NCI-H524 (cell line): ENCODE measurements at places on chromosomes 16 and 17.

DNA sequence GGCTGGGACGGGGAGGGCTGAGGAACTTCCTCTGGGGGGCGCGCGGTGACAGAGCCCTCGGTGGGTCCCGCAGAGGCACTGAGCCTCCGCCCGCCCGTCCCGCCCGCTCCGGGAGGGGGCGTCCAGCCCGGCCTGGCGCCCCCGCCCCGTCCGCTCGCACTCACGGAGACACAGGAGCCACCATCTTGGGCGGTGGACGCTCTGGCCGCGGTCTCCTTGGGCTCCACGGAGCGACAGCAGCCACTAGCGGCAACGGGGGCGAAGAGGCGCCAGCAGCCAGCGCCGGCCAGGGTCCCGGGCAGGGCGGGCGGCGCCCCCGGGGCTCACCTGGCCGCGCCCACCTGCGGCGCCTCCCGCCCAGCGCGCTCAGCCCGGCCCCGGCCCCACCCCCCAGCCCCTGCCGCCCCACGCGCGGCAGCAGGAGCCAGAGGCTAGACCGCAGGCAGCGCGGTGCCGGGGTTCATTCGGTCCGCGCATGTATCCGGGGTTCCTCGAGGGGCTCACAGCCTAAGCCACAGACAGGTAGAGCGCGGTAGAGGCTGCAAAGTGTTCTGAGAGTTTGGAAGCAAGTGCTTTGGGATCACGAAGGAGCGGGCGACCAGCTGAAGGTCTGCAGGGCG, at the start of gene C17orf113:
TSS of gene C17orf113 (minus strand) at position 209 of the 620 bp plus-strand sequence. CDS start 7,225 bp downstream, outside the sequence.
- peak; percentile 34 for DNase-seq

GRCh38 chr17:12815642-12816141, 26.4 kb downstream of the ARHGAP44 start:
- DNase-seq = no peak

GRCh38 chr16:52569701-52570100, 22.8 kb upstream of the TOX3 start:
- DNase-seq = no peak

DNA sequence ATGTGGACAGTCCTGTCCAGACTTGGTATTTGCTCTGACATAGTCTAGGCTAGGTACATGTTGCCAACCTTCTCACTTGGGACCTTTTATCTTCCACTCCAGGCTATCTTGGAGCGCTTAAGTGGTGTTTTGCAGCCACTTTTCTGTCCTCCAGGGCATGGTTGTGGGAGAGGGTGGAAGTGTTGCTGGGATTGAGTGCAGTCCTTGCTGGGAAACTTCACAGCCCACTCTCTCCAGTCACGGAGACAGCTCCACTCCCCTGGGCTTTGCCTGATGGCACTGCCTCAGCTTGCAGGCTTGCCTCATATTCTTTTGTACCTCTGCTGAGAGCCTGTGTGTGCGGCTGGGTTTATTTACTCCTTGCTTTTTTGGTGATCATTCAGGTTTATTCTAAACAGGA, 17.4 kb downstream of the RPA1 start:
- no peak for DNase-seq

DNA sequence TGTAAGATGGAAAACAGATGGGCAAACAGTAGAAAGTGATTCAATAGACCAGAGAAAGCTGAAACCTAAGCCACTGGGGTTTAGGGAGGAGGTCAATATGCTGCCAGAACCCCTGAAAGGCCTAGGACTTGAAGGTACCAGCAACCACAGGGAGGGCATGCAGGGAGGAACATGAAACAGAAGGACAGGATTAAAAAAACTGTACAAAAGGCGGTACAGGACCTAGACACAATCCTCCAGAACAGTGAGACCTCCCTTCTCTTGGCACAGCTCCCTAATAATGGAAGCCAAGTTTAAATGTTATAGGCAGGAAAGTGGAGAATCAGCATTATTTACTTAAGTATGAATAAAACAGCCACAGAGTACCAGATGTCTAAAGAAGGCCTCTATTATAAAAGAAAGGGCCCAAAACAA, 105.5 kb downstream of the SPAG9 start:
- peak; percentile 75 for DNase-seq

DNA sequence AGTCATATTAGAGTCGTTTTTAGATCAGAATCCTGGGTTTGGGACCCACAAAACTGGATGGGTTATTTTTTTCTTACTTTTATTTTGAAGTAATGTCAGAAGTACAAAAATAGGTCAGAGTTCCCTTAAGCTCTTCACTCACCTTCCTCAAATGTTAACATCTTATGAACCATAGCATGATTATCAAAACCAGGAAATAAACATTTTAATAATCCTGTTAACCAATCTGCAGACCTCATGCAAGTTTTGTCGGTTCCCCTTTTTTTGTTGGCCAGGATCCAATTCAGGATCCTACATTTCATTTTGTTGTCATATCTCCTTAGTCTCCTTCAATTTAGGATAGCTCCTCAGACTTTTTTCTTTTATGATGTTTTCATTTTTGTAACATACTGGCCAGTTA, 162.0 kb downstream of the CHD9 start:
- DNase-seq = no peak

DNA sequence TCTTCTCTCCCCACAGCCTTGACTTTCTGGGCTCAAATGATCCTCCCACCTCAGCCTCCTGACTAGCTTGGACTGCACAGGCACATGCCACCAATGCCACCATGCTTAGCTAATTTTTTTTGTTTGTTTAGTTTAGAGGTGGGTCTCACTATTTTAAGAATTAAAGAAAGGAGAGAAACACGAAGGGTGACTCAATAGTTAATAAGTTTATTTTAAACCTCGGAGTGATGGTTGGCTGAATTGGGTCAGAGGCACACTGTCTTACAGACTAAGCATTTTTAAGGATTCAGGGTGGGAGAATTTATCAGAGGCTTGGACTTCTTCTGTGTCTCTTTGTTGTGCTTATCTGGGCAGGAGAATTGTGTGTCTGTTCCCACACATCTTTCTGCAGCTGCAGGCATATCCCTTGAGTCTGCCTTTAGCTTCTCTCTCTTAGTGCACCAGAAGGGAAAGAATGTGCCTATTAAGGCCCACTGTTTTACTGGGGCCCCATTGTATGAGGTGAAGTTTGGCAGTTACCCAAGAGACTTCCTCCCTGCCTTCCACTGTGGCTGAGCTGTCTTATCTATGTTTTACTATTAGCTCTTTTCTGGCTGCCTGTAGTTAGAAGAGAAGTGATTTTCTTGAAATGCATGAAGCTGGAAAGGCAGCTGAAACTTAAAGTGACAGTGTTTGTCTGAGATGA, 2172.0 kb downstream of the TP53TG3F start:
- no peak for DNase-seq

DNA sequence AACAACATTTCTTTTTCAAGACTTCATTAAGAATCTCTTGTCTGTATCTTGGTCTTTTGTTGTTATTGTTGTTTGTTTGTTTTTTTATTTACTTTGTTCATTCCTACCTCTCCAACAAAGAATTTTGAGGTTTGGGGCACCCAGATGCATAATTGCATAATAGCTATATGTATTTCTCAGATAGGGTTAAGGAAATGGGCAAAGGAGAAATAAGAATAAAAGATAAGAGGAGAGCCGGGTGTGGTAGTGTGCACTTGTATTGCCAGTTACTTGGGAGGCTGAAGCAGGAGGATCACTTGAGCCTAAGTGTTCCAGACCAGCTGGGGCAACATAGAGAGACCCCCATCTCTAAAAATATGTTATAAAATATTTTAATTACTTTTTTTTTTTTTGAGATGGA, 30.5 kb downstream of the CDH1 start:
- no peak for DNase-seq

DNA sequence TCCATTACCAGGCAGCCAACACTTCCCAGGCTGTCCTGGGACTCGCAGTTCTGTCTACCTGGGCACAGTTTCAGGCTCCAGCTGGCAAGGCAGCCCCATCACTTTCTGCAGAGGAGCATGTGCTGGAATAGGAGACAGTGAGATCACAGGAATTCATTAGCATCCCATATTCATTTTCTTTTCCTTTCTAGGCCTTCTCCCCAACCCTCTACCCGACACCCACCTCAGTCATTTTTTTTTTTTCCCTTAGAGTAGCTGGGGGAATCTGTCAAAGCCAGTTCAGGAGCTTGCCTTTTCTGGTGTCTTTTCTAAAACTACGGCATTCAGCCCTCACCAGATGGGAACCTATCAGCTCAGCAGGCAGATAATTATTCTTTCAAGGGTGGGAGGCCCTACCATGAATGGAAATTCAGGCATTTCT, 42.4 kb upstream of the FBXO47 start:
- DNase-seq = no peak

GRCh38 chr17:76681222-76682137, 29.3 kb downstream of the MXRA7 start:
- peak; percentile 85 for DNase-seq

GRCh38 chr17:11786711-11787438, 188.6 kb downstream of the DNAH9 start:
- no peak for DNase-seq

DNA sequence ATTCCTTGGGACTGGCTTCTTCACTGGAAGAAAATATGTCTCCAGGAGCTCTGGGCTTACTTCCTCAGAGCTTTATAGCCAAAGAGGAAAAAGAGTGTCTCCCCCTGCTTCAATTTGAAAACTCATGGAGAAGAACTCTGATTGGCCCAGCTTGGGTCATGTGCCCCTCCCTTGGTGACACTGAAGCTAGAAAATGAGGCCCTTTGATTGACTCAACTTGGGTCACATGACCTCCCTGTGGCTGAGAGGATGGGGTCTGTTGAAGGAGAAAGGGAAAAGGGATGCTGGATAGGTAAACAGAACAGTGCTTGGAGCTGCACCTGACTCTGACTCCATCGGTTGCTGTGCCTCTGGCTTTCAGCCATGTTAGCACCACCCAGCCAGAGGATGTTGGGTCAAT, 70.6 kb upstream of the KSR1 start:
- no peak for DNase-seq

GRCh38 chr16:83227336-83227735, 580.4 kb upstream of the HSBP1 start:
- DNase-seq = no peak

DNA sequence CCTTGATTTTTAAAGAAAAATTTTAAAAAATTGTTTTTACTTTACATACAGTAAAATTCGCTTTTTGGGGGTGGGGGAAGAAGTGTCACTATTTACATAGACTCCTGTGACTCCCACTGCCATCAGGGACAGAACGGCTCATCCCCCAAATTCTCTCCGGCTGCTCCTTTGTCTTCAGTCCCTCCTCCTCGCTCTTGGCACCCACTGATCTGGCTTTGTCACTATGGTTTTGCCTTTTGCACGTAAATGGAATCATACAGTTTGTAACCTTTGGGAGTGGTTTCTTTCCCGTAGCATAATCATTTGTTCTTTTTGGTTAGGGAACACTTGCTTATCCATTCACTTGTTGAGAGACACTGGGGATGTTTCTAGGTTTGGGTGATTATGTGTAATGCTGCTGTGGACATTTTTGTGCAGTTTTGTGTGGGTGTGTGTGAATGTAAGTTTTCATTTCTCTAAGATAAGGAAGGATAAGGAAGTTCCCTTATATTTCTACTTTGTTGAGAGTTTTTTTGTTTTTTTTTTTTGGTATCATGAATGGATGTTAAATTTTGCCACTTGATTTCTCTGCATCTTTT, 27.4 kb downstream of the RAB11FIP4 start:
- no peak for DNase-seq

DNA sequence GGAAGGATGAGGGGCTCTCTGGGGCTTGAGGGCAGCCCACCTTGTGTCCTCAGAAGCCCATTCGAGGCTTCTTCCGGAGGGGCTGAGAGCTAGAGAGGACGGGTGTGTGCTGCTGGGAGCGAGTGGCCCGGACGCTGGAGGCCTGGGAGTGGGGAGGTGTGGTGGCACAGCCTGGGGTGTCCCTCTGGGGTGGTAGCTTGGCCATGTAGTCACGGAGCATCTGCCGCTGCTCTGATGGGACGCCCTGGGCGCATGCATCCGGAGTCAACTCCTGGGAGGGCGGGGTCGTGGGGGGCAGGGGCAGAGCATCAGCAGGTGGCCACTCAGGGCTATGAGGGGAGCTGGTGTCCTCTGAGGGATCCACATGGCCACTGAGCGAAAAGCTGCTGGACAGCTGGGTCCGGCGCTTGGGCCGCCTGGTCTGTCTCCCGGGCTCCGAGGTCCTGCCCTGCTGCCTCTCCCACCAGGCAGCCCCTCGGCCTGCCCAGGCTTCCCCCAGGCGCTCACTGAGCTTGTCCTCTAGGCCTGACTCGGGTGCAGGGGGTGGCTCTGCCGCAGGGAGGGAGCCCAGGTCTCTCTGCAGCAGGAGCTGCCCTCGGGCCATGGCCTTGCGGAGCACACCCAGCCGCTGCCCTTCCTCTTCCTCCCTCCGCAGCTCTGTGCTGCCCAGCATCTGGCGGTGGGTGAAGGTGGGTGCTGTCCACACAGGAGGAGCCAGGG, 7.8 kb downstream of the TAF1C start:
- no peak for DNase-seq

GRCh38 chr17:78940708-78941107, 15.5 kb upstream of the TIMP2 start:
- DNase-seq = peak; percentile 75

- no peak for DNase-seq
Measured at GRCh38 chr16:3044708-3045107, 1.7 kb upstream of the MMP25 start.

DNA sequence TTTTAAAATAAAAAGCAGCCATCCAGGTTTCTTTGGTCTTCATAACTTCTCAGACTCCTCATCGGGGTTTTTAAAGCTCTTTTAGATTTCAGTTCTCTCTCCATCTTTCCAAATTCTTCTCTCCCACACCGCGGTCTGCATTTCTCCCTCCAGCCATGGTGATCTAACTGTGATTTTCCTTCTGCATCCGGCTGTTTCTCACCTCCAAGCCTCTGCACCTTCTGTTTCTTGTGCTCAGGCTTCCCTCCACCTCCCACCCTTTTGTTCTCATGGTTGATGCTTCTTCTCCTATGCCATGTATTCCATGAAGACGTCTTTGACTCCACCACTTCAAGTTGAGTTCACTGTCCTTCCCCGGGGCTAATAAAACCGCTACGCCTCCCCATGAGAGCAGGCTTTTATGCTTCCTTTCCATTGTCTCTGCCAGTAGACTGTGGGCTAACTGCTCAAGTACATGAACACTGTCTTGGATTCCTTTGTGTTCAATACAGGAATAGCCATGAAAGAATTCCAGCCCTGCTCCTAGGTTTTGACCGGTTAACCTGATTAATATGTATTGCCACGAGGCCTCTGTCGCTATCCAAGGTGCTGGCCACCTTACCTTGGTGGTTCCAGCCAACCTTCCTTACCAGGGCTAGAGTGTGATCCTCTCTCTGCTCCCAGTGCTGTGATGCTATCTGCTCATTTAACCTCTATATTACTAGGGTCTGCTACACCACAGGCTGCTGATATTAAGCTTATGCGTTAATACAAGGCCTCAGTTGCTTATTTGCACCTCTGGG, 625.1 kb downstream of the HS3ST4 start:
- DNase-seq = no peak

GRCh38 chr17:19303367-19303776, 59.2 kb downstream of the B9D1 start:
- no peak for DNase-seq
